ENCODE measurements at places on chromosomes 11 and 22. TPM values are rescaled to one million over a fixed set of nuclear protein-coding genes. Genes with fewer than 3 reads are reported as not detected.

Gene CASP1
- total RNA-seq, result 5.9 TPM

Gene CCDC81
- under 0.01 TPM for total RNA-seq

Gene YPEL4
- total RNA-seq, result 2.8 TPM

Gene OR2AT4
- not detected for total RNA-seq
